CD4-positive, alpha-beta T cell treated with Interleukin-4 for 1 hour (primary cell): ENCODE measurements at places on chromosomes 2 and 18.

- DNase-seq, result no peak
Measured at GRCh38 chr2:196077821-196078220, 9.2 kb upstream of the DNAH7 start.

- DNase-seq, result no peak
Measured at GRCh38 chr2:235605312-235606003, 111.6 kb downstream of the AGAP1 start.

GRCh38 chr2:8133363-8133762 lies 548.5 kb upstream of the ID2 start:
- DNase-seq, result no peak

DNA sequence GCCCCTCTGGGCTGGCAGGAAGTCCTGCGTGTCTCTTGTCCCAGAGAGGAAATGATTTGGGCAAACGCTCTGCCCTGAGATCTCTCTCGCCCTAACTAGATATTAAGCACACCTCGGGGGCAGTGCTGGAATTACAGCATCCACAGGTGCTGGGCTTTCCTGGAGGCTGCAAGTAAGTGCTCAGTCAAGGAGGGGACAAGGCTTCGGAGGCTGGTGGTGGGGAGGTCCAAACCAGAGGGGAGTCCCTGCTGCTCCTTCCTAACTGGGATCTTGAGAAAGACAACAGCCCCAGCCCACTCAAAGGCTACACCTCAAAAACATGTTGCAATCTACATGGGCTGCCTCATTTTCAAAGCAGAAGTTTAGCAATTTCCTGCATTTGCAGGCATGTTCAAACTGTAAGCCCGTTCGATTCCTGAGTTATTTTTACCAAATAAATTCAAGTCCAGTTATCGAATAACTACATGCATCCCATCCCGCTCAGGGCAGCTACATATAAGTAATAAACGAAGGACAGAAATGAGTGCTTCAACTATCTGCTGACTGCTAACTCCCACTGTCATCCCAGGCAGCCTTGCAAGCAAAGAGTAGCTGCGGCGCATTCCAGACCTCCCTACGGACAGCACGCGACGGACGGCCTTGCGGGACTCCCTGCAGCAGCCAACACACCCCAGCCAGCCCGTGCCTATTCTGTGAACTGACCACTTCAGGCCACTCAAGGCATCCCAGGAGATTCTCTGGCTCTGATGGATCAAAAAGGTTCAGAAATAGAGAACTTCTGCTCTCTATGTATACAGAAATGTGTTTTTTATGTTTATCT lies 27.5 kb downstream of the ZNF516 start:
- DNase-seq, result no peak

- no peak for DNase-seq
Measured at GRCh38 chr18:52979892-52980291, 639.9 kb downstream of the DCC start.

- no peak for DNase-seq
Measured at GRCh38 chr2:26595146-26595545, 46.0 kb downstream of the CIB4 start.

GRCh38 chr2:22826703-22827102 lies 558.3 kb upstream of the KLHL29 start:
- no peak for DNase-seq

DNA sequence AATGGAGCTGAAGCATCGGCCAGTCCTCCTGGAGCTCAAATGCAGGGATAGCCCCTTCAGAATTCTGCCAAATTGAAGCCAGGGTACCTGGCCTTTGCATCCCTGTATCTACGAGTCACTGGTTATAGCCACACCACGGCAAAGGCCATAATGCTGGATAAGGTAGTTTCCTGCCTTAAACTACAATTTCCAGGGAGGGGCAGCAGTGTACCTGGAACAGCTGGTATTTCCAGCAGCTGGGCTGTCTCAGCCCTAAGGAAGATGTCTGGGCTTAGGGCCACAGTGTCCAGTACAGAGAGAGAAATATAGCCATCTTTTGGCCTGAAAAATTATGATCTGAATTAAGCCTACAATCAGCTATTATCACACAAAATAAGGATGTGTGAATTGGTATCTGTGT lies 180.3 kb downstream of the GCA start:
- no peak for DNase-seq
